ENCODE measurements at places on chromosomes 7 and 10. TPM values are rescaled to one million over a fixed set of nuclear protein-coding genes. Genes with fewer than 3 reads are reported as not detected.

DNA sequence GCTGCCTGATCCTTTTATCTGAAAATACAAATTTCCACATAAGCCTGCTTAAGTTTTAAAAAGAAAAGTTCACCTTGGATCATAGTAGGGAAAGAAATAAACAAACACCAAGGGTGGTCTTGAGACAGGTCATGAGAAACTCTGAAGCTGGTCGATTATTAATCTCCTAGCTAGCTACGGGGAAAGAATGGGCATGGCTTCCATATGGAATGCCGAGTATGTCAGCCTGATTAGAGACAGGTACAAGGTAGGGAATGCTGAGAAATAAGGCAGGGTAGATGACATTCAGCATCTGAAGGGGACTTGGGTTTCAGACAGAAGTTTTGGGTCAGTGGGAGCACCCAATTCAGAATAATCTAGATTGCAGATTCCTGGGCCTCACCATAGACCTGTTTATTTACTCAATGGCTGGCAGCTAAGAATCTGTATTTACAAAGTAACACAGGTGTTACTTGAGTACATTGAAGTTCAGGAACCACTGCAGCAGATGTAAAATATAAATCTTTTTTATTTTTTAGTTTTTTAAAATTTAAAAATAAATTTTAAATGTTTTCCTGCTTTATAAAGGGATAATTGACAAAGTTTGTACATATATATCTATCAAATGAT is 49.0 kb downstream of the SCIN start:
- no peak for DNase-seq

DNA sequence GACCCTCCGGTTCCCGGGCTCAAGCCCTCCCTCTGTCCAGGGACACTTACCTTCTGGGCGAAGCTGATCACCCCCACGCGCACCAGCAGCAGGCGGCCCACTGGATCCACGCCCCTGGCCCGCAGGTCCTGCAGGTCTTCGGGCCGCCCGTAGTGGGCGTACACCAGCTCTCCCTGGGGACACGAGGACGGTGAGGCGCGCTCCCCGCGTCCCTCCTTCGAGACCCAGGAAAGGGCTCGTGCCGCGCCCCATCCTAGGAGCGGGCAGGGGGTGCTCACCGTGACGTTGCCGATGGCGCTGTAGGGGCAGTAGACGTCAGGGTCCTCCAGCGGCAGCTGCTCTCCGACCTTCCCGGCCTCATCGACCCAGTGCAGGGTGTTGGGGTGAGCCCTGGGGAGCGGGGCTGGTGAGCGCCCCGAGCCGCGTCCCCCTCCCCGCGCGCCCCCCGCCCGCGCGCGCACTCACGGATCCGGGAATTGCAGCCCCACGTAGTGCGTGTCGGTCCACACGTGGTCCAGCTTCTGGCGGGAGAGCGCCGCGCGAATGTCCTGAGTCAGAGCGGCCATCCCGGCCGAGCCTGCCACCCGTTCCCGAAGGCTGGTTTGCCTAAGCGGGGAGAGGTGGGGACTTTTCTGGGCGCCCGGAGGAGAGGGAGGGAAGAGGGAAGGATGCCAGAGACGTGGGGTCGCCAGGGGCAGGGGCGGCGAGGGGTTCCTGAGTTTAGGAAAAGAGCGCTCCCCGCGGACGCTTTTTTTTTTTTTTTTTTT is 8.2 kb downstream of the TFR2 start:
- peak; percentile 88 for DNase-seq

The TMEM176A gene
- total RNA-seq: 74.1 TPM

- DNase-seq: no peak
Observed at GRCh38 chr10:116694243-116694926, 48.0 kb downstream of the HSPA12A start.

DNA sequence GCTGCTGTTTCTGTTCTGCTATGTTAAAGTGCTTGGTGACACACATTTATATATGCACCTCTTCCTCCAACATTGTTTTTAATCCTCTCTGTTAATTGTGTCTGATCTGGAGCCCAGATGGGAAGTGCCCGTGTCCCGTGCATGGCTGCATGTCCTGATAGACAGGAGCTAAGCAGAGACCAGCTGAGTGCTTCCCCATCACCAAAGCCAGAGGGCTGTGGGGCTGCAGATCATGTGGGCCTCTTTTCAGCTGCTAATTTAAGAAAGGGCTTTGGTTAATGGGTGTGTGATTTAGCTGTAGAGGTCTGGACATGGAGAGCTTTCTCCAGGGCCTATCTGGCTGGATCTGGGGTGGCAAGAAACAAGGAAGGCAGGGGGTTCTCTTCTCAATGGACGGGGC is 96.5 kb upstream of the NPS start:
- no peak for DNase-seq

The ZNF518A gene
- total RNA-seq: 34.0 TPM

GRCh38 chr10:115441907-115442545 is 348.9 kb downstream of the ATRNL1 start:
- DNase-seq: no peak

GRCh38 chr10:97028832-97029178 is 157.0 kb downstream of the SLIT1 start:
- no peak for DNase-seq

DNA sequence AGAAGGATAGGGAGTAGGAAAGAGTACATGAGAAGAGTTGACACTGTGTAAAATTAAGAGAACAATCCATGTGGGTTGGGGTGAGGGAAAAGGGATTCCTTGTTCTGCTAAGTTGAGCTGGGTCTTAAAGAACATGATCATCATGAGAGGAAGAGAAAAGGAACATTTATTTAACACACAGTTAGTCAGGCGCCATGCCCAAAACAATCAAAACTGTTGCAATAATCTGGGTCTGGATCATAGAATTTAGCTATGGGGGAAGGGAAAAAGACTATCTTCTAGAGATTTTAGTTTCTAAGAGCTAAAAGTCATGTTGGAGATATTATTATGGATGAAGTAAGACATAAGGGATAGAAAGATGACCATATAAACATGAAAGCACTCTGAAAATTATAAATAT is 178.9 kb downstream of the SEM1 start:
- no peak for DNase-seq

DNA sequence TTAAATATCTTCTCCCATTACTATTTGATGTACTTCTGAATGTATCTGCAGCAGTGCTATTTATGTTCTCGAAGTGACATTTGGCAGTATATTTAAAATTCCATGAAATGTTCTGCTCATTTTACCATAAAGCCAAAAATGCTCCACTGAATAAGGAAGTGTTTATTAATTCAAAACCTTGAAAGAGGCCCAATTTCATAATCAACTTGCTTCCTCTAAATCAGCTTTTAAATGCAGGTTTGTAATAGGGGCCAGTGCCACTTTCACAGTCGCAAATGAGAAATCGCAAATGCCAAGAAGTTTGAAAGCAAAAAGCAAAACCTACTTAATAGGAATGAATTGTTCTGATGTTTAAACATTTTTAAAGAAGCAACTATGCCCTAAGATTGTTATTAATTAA is 11.4 kb downstream of the NHLRC2 start:
- DNase-seq: no peak

The PPIF gene
- 73.2 TPM for total RNA-seq

The ZNF804B gene
- not detected for total RNA-seq

The TFR2 gene
- 2.8 TPM for total RNA-seq

DNA sequence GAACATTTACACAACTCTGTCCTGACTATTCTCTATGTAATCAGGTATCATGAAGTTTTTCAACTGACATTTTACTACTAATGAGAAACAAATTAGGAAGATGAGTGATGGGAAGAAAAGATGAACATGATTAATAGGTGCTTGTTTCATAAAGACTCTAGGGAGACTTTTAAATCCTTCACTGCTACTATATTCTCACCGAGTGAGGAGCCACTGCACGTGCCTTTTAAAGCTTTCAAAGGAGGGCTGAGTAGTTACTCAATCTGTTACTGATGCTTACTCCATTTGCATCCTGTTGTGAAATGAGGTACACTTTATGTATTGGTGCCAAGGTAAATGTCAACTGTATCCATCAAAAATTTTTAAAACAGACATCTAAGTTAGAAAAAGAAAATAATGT is 1.3 kb upstream of the COMMD3 start:
- no peak for DNase-seq

The WDR86 gene
- 50.0 TPM for total RNA-seq

GRCh38 chr7:26328498-26329390 is 37.1 kb downstream of the SNX10 start:
- DNase-seq: no peak

GRCh38 chr7:9022456-9022855 is 589.0 kb downstream of the NXPH1 start:
- DNase-seq: no peak

GRCh38 chr7:129279757-129280156 is 54.9 kb downstream of the AHCYL2 start:
- no peak for DNase-seq

DNA sequence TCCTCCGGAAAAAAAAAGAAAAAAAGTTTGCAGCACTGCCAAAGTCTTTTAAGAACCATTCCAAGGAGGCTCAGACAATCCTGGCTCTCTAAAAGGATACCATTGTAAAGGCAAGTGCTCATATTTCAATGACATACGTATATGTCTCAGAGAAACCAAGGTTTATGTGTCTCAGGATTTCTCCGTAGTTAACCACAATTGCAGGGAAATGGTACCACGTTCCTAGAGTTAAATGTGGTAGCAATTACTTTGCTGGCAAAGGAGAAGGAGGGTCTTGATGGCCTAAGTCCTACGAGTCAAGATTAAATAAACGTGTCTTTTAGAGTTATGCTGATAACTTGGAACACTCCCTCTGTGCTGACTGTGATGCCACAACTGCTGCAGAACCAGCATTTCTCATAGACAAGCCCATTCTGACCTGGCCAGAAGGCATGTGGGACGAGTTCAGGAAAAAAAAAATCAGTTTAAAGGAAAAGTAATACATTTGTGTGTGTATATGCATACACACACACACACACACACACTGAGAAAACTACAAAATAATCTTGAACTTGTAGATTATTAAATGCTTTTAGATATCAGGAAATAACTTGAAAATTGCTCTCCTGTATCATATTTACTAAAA is 245.9 kb downstream of the FGFR2 start:
- no peak for DNase-seq

DNA sequence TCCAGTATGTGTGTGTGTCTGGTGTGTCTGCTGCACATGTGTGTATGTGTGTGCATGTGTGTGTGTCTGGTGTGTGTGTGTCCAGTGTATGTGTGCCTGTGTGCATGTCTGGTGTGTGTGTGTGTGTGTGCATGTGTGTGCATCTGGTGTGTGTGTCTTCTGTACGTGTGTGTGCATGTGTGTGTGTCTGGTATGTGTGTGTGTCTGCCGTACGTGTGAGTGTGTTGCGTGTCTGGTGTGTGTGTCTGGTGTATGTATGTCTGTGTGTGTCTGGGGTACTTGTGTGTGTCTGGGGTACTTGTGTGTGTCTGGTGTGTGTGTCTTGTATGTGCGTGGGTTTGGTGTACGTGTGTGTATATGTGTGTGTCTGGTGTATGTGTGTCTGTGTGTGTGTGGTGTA is 289.1 kb upstream of the SHH start:
- DNase-seq: no peak

The CHST3 gene
- total RNA-seq: 4.1 TPM

GRCh38 chr7:24788075-24788474 is 30.8 kb upstream of the GSDME start:
- no peak for DNase-seq

- no peak for DNase-seq
Observed at GRCh38 chr10:108338146-108338545, 1173.6 kb upstream of the SORCS1 start.

- DNase-seq: no peak
Observed at GRCh38 chr7:42694894-42695507, 216.9 kb downstream of the C7orf25 start.

The FAM170B gene
- total RNA-seq: not detected

- DNase-seq: no peak
Observed at GRCh38 chr7:57482-58255, 134.7 kb upstream of the FAM20C start.

The AKR1C8 gene
- not detected for total RNA-seq

DNA sequence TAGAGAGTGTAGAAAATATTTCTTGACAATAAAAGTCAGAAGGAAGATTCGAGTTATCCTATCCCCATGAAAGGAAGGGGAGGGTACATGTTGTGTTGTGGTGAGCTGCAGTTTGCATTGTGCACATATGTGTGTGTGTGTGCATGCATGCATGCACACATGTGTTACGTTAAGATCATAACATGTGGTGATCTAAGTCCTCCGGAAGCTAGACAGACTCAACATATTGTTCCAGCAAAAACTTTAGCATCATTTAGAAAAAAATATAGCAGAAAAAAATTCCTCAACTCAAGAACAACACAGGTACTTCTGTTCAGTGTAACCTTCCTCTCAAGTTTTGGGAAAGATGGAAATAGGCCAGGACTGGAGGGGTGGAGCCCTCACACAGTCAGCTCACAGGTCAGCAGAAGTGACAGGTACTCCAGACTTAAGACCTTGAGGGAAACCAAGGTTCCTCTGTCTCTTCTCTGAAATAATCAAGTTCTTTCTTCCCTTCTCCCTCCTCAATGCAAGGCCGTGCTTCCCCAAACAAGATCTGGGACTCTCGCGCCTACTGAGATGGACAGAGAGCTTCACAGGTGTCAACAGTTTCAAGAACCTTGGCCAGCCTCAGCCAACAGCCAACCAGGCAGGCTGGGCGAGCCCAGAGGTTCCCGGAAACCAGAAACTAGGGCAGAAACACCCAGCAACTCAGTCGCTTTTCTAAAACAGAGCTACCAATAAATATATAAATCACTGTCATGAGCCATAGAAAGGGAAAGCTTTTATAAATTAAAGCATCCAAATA is 205.2 kb downstream of the FAM107B start:
- peak; percentile 80 for DNase-seq

DNA sequence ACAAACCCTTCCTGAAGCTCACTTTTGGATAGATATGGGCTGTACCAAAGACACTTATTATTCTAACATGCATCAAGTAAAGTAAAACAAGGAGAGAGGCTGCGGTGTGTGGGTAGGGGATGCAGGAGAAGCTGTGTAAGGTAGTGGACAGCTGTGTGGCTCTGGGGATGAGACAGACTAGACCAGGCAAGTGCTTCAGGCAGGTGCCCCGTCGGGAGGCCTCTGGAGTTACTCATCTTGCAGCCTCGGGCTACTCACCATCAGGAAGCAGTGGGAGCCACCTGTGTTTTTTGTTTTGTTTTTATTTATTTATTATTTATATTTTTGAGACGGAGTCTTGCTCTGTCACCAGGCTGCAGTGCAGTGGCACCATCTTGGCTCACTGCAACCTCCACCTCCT is 49.3 kb upstream of the NCAPG2 start:
- no peak for DNase-seq

DNA sequence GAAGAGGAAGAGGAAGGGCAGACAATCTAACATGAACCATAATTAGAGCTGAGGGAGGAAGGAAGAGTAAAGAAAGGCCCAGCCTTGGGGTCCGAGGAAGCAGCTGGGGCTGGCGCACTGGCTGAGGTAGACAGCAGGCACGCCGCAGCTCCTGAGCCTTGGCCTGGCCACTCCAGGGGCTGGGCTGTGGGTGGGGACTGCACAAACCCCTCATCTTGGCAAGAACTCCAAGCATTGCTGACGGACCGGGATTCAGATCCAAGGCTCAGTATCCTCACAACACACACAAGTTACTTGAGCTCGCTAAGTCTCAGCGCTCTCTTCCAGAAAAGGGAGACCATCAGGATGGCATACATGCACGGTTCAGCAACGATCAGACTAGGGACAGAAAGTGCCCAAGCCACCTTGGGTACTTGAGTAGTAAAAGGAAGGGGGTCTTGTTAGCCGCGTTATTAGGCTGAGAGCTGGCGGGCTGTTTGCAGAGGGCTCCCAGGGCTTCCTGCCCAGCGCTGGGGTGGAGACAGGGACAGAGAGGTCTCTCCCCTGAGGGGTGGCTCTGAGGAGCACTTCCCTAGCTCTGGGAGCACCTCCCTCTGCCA is 4.5 kb downstream of the TNS3 start:
- peak; percentile 84 for DNase-seq

GRCh38 chr10:55163388-55163979 is 362.5 kb upstream of the PCDH15 start:
- DNase-seq: no peak

Data from spleen (tissue), 13 donors.